Stimulated activated CD4-positive, alpha-beta T cell treated with anti-CD3 and anti-CD28 coated beads, TNF-alpha, amount 100 ng/mL, for 4 hours (primary cell): ENCODE measurements at places on chromosomes 5 and 9.
A peak's percentile ranks its signal among the peaks of the same experiment; 100 is the strongest.

GRCh38 chr9:91162311-91162710 is 199.4 kb downstream of the AUH start:
- no peak for DNase-seq

GRCh38 chr5:56167519-56167918 is 65.6 kb downstream of the ANKRD55 start:
- no peak for DNase-seq

DNA sequence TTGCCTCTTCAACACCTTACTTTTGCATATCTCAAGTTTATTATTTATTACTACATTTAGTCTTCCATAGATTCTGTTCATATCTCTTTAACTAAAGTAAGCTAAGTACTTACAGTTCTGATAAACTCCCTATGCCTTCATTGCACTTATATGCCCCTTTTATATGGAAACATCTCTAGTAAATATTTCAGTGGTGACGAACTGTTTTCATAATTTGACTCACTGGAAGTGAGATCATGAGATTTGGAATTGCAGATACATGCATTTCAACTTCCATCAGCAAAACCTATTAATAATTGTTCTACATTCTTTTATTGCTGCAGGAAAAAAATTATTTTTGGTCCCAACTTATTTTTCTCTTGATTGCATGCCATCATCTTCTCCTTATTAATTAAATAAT is 263.5 kb downstream of the CD180 start:
- DNase-seq: no peak

- DNase-seq: no peak
Observed at GRCh38 chr9:122572456-122572855, 10.7 kb downstream of the OR1L8 start.

DNA sequence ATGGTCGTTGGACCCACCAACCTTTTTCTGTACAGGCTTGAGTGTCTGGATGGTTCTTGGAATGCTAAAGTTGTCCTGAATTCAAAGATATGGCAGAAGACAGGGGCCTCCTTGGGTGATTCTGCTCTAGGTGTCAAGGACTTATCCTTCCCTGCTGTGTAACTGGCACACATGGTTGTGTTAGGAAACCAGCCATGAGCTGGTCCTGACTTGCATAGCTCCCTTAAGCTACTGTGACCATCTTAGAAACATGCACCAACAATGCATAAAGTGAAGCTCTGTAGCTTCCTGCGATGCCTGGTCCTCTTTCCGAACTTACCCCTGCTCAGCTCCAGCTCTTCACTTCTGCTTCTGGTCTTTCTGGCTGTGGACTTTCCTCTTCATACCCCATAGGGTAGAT is 224.6 kb downstream of the TLE4 start:
- DNase-seq: no peak

GRCh38 chr9:38337706-38338264 is 54.7 kb upstream of the ALDH1B1 start:
- DNase-seq: no peak

DNA sequence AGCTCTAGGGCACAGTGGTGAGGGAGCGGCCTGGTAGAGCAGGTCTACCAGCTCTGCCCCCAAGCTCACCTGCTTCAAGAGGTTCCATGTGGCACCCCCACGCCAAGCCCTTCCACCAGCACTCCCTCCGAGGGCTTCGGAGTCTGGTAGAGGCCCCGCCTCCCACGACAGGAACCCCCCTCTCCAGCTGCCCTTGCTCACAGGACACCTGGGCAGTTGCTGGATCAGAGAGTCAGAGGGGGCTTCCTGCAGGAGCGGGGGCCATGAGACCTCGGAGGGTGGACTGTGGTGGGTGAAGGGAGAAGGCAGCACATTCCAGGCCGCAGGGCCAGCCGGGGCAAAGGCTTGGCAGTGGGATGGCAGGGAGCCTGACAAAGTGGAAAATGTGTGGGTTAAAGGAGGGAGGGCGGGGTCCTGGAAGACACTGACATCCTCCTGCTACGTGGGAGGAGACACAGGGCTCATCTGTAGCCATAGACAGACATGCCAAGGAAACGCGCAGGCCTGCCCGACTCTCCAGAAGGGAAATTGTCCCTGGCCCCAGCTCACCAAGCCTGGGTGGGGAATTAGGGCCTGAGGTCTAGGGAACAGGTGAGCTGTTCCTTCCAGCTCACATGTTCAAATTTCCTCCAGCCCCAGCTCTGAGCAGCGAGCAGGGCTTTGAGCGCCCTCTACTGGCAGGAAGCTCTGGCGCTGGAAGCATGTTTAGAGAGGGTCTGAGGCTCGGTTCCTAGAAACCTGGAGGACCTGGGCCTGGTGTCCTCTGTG is 74.2 kb downstream of the NTNG2 start:
- DNase-seq: peak; percentile 64

- DNase-seq: no peak
Observed at GRCh38 chr9:106933470-106933869, 70.5 kb downstream of the ZNF462 start.

- DNase-seq: no peak
Observed at GRCh38 chr5:72108202-72109061, 1.2 kb downstream of the MAP1B start.

- no peak for DNase-seq
Observed at GRCh38 chr9:61673664-61674381, 484.0 kb downstream of the SPATA31A7 start.

DNA sequence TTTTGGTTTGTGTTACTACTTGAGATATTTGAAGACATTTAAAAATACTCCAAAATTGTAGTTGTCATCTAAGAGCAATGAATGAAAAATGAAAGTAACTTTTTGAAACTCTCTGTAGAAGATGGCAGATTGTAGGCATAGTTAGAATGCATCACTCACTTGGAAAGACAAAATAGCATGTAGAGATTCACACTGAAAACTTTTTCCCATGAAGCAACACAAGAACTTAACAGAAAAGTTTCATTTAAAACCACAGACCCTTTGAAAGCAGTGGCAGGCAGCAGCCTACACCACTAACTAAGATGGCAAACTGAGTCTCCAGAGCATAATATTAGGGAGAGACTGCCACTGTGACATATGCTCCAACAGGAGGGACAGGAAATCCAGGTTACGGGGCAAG is 18.9 kb upstream of the FAM174A start:
- DNase-seq: no peak
